ENCODE measurements at places on chromosomes 5 and 9.
A peak's percentile ranks its signal among the peaks of the same experiment; 100 is the strongest.

DNA sequence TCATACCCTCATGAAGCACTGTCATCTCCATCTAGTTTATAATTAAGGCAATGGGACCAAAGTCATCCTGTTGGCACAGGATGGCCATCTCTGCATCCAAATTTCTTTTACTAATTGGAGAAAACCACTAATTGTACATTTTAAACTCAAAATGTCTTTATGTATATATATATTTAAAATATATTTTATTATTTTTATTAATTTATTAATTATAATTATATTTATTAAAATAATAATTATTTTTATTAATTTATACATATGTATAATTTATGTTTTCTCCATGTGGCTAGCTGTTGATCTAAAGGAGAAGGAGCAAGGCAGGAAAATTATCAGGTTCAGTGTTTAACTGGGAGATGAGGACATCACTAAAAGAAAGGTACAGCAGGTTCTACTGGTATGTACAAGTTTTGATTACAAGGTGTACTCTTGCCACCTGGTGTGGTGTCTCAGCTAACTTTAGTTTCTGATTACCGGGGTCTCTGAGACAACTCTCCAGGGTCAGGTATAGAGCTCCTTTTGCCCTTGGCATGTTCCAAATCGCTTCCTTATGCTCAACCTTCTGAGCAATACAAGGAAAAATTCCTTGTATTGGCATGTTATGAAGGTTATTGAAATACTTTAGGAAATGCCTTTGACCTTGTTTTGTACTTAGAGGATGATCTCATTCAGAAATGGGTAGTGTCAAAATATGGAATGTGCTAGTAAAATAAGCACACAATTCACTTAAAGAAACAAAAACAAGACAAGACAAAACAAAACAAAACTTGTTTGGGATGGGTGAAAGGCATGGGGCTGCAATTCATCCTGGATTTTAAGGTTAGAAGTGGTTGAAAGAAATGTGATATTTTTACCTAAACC, 79.6 kb downstream of the GHR start:
- no peak for DNase-seq

GRCh38 chr5:127518319-127518621, 830 bp downstream of the PRRC1 start:
- DNase-seq: no peak

- DNase-seq: peak; percentile 44
Observed at GRCh38 chr9:35051069-35051967, 21.1 kb downstream of the VCP start.

DNA sequence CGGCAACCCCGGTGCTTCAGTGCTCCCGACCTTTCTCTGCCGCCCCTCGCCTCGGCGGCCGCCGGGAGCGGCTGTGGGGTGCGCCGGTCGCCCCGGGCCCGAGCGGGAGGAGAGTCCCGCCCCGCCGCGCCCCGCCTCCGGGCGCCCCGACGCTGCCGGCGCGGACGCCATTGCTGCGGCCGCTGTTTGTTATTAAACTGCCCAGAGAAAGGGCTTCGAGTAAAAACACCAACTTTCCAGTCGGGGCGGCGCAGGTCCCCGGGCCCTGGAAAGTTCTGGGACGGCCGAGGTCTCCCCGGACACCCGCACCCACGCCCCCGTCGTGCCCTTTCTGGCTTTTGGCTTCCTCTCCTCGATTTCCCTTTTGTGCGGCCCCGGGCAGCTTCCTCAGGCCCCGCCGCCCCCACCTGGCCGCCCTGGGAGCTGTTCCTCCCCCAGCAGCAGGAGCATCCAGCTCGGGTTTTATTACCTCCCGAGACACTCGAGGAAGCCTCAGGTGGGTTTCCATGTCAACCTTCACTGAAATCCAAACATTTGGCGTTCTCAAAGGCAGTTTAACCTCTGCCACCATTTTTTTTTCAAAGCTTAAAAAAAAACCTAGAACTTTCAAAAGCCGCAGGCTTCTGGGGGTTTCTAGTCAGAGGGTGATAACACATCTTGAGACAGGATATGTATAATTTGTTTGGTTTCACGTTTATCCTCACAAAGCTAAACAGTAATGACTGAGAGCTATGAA, 334.4 kb downstream of the CWC27 start:
- peak; percentile 48 for DNase-seq

GRCh38 chr9:79572608-79573411, 1.0 kb downstream of the TLE4 start:
- DNase-seq: peak; percentile 69
